ENCODE measurements at places on chromosomes 3 and 15.

- DNase-seq, result no peak
These were observed 139.6 kb downstream of the RBPMS2 start for GRCh38 chr15:64635499-64636495.

DNA sequence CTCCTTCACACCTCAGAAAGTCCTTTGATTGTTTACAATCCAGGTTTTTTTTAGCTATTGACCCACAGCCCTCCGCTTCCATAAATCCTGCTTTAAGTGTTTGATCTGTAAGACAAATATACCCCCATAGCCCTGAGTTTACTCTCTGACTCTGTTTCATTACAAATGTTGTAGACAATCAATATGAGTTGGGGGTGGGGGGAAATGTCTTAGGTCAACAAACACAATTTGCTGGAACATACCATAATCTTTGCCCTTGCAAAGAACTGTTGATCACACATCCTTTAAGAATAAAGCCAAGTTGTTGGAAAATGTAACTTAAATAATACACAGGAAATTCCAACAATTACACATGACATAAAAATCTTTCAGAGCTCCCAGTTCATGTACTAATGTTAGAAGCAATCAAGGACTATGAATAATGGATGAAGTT, 301.8 kb upstream of the SEMA6D start:
- no peak for DNase-seq

DNA sequence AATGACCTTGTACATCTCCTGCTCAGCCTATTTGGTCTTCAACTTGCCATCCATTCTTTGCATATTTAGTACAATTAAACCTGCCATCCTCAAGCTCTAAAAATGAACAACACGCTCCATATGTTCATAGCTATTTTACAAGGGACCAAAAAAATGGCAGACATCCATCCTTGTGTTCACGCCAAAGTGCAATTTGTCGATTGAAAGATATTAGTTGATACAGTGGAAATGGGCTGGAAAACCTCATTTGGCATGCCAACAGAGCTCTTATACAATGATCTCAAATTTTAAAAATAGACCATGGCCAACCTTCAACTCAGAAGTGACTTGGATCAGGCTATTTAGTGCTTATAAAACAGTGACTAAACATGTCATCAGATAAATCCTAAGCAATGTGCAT, 413.6 kb upstream of the ARL6 start:
- no peak for DNase-seq

- DNase-seq, result no peak
These were observed 157.5 kb downstream of the NUP210 start for GRCh38 chr3:13262493-13263211.

DNA sequence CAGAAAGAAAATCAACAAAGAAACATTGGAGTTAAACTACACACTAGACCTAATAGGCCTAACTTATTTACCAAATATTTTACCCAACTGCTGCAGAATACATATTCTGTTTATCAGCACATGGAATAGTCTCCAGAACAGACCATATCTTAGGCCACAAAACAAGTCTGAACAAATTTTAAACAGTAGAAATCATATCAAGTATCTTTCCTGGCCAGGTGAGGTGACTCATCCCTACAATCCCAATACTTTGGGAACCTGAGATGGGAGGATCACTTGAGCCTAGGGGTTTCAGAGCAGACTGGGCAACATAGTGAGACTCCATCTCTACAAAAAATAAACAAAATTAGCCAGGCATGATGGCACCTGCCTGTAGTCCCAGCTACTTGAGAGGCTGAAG, 18.1 kb upstream of the KPNA4 start:
- DNase-seq, result no peak

DNA sequence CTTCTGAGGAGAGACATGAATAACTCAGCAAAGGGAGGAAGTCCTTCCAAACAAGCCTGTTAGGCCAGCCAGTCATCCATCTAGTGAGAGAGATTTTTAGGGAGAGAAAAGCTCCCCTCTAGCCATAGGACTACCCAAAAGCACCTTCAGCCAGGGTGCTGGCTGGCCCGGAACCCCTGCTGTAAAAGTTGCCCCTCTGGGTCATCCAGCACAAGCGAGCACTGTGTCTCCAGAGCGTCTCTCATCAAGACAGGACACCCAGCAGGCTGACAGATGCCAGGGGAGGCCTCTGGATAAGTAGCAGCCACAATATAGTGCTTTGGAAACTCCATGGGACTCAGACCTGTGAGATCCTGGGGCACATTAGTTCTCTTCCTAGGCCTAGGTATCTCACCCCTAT, 24.5 kb downstream of the ANXA2 start:
- no peak for DNase-seq

DNA sequence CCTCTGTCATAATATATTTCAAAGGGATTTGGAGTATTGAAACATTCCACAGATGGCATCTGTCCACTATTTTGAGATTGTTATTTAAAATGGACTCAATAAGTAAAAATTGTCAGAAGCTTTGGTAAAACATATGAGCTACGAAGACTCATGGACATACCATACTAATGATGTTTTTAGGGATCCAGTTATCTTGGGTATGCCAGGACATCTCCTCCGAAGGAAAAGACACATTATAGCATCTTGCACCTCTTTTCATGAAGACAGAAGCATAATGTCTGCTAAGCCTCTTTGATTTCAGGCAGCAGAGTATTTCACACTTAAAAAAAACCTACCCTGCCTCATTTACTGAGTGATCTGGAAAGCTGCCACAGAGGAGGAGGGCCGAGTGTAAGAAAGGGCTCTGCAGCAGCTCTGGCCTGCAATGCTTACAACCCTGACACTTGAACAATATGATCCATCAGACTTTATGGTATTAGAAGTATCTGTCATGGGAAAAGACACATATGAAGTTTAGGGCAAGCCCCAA, 284.8 kb downstream of the TUSC7 start:
- no peak for DNase-seq

- no peak for DNase-seq
These were observed 50.4 kb upstream of the CMSS1 start for GRCh38 chr3:99767291-99767690.

DNA sequence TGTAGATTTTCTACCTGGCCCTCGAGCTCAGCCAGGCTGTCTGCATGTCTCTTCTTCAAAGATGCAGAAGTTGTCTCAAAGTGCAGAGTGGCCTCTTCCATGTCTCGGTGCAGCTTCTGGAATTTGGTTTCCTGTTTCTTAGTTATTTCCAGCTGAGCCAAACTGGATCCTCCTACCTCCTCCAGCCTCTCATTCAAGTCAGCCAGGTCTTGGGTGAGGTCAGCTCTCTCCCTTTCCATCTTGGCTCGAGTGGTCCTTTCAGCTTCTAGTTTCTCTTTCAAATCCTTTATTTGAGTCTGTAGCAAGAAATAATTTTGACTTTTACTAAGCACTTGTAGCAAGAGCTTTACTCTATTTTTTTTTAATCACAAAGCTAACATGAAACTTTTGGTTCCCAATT, 81.8 kb downstream of the MYH15 start:
- DNase-seq, result no peak

- no peak for DNase-seq
These were observed 198.1 kb downstream of the NEK10 start for GRCh38 chr3:27171113-27171512.

DNA sequence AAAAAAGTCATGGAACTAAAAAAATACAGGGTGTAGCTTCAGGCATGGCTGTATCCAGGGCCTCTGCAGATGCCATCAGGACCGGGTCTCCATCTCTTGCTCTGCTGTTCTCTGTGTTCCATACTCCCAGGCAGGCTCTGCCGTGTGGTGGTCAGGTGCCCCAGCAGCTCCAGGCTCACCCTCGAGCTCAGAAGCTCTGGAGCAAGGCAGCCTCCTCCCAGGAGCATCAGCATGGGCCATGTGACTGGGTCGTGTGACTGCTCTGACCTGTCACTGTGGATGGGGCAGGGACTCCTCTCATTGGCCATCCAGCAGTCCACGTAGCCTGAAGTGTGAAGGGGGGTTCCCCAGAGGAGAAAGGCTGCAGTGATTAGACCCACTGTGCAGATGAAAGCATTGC, 8.5 kb downstream of the FBLN2 start:
- no peak for DNase-seq

GRCh38 chr3:66499881-66500575, 794 bp downstream of the LRIG1 start:
- no peak for DNase-seq

GRCh38 chr3:161305095-161305991, 66.0 kb downstream of the SPTSSB start:
- DNase-seq, result no peak

- DNase-seq, result no peak
These were observed 119.1 kb downstream of the ROBO2 start for GRCh38 chr3:77158730-77159581.

GRCh38 chr15:75197062-75197630, 4.5 kb upstream of the C15orf39 start:
- no peak for DNase-seq

- DNase-seq, result no peak
These were observed 28.1 kb downstream of the BCL2A1 start for GRCh38 chr15:79942741-79943481.

- DNase-seq, result no peak
These were observed 16.0 kb downstream of the SEC61A1 start for GRCh38 chr3:128068156-128068620.

DNA sequence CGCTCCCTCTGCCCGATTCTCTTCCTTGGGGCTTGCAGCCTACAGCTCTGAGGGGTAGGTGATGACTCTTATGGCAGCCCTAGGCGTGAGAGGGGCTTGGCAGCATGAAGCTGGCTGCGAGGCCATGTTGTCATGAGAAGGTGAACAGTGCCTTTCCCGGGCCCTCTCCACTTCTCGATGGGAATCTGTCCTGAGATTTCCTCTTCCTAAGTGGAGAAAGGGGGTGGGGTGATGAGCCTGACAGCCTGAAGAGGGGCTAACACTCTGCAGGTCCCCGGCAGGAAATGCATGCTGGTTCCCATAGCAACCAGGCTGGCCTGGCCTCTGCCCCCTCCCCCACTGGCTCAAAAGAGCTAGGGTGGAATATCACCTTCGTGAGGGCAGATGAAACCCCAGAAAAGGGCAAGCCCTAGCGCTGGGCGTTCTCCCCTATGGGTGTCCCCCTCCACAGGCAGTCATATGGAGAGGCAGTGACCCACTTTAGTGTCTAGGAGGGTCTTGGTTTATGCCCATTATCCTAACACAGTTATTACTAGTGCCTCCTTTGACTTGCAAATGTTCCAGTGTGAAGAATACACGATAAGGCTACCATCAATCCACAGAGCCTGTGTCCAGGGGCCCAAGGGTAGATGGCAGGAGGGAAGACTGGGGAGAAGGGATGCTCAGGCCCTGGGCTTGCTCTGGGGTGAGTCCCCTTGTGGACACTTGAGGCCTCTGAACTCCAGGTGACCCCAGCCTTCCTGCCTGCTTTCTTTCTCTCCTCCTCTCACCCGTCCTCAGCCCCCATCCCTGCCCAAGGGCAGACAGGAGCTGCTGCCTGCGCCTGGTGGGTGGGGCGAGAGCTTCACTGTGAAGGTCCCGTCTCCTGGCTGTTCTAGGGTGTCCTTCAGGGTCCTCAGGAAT, 13.2 kb downstream of the EPHB3 start:
- DNase-seq, result no peak

DNA sequence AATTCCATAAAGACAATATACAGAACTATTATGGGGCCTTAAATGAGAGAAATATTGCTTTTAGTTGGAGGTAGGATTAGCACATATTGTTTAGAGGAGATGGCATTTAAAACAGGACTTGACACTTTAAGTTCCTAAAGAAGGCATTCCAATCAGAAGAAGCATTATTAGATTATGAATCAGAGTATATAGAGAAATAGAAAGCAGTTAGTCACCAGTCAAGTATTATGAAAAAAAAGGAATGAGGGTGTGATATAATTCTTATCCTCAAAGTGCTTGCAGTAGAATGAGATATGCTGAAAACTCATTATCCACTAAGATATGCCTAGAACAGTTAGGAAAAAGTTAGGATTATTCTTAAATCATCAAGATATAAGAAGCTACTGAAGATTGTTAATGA, 456.2 kb downstream of the ZNF385D start:
- DNase-seq, result no peak

GRCh38 chr3:134765468-134765867, 29.6 kb upstream of the EPHB1 start:
- DNase-seq, result no peak

GRCh38 chr3:162721736-162722135, 1225.1 kb downstream of the OTOL1 start:
- no peak for DNase-seq

- DNase-seq, result no peak
These were observed 50.4 kb upstream of the TGFBR2 start for GRCh38 chr3:30555968-30556367.

GRCh38 chr3:9615003-9615628, 34.2 kb upstream of the MTMR14 start:
- DNase-seq, result no peak

DNA sequence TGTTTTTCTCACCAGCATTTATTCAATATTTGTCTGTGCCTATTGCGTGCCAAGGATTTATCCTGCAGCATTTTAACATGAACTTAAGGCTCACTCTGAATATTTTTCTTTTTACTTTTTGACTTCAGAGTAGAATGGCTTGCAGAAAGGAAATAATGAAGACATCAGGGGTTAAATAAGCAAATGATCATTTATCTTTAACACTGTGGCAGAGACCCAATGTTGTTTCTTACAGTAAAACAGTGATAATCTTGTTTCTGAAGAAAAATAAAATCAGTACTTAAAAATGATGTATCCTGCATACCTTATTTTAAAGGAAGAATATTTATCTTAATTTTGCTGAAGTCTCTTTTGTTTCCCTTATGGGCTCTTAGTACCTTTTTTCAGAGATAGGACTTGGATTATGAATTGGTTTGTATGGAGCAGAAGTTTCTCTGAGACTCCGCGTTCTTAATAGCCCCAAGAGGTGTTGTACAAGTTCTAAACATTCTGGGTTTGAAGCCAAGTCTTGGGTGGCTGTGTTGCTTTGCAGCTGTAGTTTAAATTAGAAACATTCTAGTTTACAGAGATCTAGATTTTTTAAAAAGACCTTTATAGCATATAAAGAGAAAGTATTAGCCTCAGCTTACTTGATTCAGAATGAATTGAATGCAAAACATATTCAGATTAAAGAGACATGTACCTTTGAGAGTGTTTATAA, 40.5 kb downstream of the COL6A6 start:
- DNase-seq, result no peak
